ENCODE measurements at places on chromosomes 2 and 18. TPM values are rescaled to one million over a fixed set of nuclear protein-coding genes. Genes with fewer than 3 reads are reported as not detected.

DNA sequence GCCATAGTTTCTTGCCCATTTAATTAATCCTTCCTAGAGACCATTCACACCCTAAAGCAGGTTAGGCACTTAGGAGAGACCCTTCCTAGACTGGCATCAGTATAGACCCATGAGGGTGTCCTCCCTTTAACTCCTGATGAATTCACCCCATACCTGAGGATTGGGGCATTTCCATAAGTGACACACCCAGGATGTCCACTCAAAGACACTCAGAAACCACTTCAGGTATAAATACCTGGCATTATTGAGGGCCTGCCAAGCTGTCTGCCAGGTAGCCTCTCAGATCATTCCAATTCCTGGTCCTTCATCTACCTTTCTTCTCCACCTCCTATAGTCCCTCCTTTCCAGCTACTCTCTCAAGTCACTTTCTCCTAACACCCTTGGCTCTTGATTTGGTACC is 57.5 kb upstream of the SLC14A2 start:
- no peak for DNase-seq

DNA sequence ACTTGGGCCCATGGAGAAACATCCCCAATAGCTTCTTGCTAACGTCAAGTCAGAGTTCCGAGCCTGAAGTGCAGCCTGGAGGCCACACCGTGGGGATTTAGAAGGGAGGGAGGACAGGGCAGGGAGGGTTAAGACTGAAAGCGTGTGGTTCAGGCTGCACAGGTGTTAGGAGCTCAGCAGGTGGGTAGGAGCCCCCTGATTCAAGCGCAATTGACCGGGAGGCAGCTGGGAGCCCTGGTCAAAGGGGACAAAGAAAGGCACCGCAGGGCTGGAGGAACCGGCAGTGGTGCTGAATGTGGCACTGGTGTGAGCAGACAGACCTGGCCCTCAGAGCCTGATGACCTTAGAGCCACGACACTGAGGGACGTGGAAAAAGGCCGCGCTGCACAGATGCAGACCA is 149.6 kb downstream of the TMEM18 start:
- DNase-seq, result no peak

The NPHP1 gene
- total RNA-seq, result 0.72 TPM

The DUSP19 gene
- total RNA-seq, result 1.8 TPM

GRCh38 chr2:85584354-85584856 is at the start of gene VAMP5:
VAMP5 (plus strand) TSS chr2:85584431; CDS start chr2:85584491, 60 bp downstream.
- peak; percentile 66 for DNase-seq

The TMEM247 gene
- not detected for total RNA-seq

GRCh38 chr2:42878581-42878980 is 86.2 kb upstream of the HAAO start:
- DNase-seq, result no peak

GRCh38 chr18:66124394-66124793 is 373.6 kb downstream of the CDH7 start:
- DNase-seq, result no peak

DNA sequence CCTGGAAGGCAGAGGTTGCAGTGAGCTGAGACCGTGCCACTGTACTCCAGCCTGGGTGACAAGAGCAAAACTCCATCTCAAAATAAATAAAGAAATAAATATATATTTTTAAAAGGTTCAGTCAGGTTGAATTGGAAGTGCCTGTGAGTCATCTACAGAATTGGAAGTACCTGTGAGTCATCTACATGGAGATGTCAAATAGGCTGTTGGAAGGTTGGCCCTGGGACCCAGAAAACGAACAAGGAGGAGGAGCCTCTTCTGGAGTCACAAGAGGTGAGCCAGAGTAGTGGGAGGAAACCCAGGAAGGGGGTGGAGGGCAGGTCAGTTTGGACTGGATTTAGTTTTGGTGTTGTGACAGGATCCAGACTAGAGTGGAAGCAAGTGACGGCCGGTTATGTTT is 15.2 kb upstream of the SCYGR1 start:
- no peak for DNase-seq

The DPP10 gene
- total RNA-seq, result not detected
